Panc1 (cell line): ENCODE measurements at places on chromosomes 11 and 22.

- no peak for DNase-seq
These were observed 1.8 kb upstream of the TMEM86A start for GRCh38 chr11:18696638-18697225.

GRCh38 chr11:70174547-70175235 lies 28.4 kb upstream of the FADD start:
- DNase-seq = no peak

- DNase-seq = no peak
These were observed 53.3 kb downstream of the NCAM1 start for GRCh38 chr11:113014262-113015097.

GRCh38 chr11:46391186-46391577 lies 394 bp downstream of the CHRM4 start:
- no peak for DNase-seq

- DNase-seq = no peak
These were observed 15.8 kb upstream of the CARS1 start for GRCh38 chr11:3073029-3073435.

DNA sequence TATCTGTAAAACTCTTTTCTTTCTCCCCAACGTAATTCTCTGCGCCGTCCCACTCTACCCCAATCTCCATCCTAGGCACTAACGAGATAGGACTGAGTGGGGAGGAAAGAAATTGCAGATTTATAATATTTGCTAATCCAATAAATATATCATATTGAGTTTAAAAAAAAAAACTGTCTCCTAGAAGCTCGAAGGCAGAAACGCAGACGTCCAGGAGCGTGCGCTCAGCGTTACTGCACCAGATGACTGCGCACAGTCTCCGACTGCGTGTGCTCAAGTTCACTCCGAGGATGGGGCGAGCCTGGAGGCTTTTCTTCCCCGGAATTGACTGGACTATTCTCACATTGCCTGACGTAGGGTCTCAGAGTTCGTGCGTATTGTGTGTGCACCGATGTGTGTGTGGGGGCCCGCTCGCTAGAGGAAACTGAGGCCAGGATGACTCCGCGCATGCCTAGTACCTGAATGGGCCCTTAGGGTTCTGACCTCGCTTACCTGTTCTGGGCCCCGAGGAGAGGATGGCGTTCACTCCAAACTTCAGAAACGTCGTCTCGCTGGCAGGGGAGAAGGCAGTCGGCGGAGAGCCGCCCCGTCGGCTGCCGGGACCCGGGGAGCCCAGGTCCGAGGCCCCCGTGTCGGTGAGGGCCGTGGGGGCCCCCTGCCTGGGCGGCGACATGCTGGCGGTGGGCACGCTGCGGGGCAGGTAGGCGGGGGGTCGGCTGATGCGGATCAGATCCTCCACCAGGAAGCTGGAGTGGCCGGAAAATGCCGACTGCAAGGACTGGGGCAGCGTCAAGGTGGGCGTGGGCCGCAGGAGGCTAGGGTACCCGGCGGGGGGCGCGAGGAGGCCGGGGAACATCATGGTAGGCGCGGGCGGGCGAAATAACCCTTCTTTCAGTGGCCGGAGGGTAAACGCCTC lies 551 bp downstream of the DBX1 start:
- DNase-seq = no peak

DNA sequence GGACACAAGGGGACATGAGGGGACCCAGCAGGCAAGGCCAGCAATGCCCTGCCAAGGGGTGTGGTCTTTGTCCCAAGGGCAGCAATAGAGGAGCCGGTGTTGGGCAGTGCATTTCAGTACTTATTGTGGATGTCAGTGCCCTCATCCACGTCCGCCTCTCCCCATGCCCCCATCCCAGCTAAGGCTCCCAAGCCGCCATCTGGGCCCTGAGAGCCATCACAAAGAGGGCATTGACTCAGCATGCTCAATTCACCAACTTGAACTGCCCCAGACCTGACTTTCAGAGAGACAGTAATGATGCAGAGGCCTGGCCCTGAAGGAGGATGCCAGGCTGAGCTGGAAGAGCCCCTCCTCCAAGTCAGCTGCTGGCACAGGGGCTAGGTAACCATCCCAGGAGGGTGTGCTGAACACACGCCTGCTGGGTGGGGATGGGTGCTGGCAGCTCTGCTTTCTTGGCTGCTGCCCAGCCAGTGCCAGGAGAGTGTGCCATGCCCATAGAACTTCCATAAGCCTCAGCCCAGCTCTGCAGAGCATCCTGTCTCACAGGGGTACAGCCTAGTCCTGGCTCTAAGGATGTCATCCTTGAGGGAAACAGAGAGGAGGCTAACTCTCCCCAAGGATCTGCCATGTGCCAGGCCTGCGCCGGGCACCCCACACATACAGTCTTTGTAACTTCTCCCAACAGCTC lies 46.5 kb downstream of the PDE2A start:
- no peak for DNase-seq

- no peak for DNase-seq
These were observed 165.1 kb downstream of the MSANTD4 start for GRCh38 chr11:105856954-105857353.

GRCh38 chr22:24072361-24072760 lies 61.3 kb downstream of the CABIN1 start:
- DNase-seq = no peak

DNA sequence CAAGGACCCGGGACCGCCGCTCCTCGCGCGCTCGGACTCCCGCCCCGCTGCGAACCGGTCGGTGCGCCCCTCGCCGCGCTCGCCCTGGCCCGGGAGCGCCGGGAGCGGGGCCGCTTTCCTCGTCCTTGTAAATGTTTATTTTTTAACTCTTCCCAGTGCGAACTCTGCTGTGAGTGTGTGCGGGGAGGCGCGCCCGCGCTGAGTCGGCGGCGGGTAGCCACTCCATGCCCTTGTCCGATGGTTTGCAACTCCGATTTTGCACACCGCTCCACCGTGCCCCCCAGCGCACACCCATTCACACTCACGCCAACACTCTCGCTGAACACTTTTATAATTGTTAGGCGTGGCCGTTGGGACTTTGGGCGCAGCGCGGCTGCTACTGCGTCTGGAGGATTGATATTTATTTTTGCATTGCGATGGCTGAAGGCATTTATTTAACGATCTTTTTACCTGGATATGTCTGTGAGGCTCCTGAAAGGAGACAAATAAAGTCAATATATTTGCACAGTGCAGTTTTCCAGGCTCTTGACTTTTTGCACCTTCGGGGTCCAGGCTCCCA lies 1.0 kb downstream of the C11orf96 start:
- DNase-seq = no peak

DNA sequence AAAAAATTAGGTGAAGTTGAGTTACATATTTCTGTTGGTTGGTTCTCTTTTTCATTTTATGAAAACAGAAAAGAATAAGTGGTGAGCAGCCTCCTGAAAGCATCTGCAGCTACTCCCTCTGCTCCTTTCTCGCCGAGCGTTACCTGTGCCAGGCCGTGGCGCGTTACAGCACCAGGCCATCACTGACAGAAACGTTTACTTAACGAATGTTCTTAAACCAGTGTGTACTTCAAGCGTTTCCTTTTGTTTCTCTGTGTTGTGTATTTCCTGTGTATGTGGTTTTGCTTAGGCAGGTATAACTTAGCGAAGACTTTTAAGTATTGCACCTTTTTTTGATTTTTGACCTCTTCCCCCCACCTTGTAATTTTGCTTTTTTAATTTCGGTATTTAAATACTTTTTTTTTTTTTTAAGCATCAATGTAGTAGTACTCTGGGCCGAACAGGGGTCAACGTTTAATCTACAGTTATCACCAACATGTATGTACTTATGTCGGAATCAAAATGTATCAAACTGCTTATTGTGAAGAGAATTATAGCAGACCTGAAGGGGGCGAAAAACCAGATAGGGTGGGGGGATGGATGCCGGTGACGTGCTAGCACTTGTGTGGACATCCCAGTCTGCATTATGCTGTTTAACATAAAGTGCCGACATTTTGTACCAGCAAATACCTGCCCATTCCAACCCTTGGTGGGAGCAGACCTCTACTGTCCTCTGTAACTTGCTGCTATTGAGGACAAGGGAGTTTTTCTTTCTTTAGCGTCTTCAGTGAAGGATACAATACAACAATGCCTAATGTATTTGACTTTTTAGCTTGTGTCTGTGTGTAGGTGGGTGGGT lies 21.6 kb upstream of the ADSL start:
- no peak for DNase-seq

DNA sequence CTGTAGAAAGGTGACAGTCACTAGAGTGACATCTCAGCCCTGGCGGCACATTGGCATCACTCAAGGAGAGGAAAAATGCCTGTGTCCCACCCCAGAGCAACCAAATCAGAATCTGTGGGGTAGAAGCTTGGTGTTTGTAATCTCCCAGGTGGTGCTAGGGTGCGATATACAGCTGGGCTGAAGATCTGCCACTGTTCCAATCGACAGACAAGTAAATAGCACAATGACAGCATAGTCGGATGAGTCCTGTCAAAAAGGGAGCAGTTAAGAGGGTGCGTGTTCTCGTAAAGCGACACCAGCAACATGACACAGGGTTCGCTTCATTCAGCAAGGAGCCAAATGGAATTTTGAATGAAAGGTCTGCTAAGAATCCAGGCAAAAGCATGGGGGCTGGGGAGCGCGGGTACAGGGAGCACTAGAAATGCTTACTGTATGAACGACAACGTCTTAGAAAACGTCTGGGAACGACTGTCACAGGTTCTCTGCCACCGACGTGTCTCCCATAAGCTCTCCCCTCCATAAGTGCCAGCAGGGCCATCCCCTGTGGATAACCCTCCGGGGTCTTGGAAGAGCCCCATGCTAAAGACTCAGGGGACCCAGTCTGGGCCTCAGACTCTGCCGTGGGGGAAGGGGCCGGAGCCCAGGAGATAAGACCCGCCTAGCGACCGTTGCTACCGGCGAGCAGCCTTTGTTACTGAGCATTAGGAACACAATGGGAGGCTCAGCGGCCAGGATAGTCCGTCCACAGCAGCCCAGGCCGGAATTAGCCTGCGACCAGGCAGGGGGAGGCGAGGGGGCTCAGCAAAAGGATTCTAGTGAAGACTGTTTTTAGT lies 20.8 kb downstream of the ADA2 start:
- no peak for DNase-seq

DNA sequence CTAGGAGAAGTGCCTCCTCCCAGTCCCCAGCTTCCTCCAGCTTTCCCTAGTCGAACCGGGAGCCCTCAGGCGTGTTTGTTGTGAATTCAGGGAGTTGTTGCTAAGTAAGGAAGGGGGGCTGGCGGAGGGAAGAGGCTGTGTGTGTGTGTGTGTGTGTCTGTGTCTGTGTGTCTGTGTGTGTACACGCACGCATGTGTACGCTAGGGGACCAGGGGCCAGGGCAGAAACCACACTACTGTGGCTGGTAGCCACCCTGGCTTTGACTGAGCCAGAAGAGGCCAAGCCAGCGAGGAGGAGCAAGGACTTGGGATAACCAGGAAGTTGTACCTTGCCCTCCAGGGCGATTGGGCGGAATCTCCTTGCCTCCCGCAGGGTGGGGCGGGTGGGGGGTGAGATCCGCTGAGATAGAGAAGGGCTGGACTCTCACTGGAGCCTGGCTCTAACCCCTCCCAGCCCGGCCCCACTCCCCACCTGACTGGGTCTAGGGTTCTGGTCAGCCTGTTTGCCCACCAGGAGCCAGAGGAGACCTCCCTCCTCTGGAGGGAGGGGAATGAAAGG lies 7.5 kb downstream of the BCL9L start:
- DNase-seq = no peak

- no peak for DNase-seq
These were observed 222.3 kb downstream of the ETS1 start for GRCh38 chr11:128365044-128365443.

- DNase-seq = no peak
These were observed 3.8 kb downstream of the AMOTL1 start for GRCh38 chr11:94771951-94772350.

- DNase-seq = no peak
These were observed 46.0 kb downstream of the PRCP start for GRCh38 chr11:82854242-82854641.

DNA sequence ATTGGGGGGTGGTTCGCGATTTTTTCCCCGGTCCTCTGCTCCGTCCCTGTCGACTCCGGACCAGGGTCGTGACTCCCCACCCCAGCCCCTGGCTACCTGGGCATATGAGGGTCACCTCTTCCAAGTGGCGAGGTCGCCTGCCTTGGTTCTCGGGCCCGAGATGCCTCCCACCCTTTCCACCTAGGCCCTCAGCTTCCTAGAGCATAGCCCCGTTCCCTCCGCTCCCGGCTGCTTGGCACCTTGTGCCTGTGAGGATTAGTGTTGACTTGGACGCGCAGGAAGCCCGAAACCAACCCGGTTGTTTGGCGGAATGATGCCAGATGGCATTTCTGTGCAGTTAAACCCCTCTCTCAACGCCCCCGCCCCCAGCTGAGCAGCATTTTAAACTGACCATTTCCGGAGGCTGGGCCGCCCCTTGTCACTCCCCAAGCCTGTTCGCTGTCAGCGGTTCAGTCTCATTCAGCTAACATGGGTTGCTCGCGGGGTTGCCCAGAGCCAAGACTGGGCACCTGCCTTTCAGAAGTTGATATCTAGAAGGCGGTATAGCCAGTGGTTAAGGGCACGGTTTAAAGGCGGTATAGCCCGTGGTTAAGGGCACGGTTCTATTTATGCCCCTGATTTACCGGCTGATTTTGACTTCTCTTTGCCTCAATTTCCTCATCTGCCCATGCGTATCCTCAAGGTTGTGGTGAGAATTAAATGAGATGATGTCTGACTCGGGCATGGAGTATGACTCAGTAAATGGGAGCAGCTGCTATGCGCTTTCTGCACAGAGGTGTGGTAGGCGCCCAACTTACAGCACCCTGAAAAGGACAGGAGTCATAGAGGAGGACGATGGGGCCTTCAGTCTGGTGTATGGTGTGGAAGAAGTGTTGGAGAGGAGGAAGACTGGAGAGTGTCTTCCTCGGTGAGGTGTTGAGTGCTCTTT lies 639 bp downstream of the INCENP start:
- DNase-seq = no peak

DNA sequence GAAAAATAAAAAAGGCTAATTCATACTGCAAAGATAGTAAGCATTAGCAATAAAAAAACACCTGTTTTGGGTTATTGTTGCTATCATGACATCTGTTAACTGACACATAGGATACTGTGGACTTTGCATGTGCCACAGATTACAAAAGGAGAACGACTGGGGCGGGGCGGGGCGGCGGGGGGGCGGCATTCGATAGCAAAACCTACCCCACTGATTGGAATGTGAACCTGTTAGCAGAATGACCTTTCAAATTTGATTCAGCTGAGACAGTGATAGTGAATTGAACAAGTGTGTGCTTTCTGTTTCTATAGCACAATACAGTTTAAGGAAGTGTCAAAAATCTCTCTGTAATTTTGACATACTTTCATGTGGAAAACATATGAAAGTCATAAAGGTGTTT lies 14.9 kb downstream of the MMP20 start:
- DNase-seq = no peak

GRCh38 chr11:20157728-20158127 lies 2.5 kb downstream of the DBX1 start:
- DNase-seq = no peak

- no peak for DNase-seq
These were observed 88.9 kb downstream of the RASSF10 start for GRCh38 chr11:13098063-13098462.

DNA sequence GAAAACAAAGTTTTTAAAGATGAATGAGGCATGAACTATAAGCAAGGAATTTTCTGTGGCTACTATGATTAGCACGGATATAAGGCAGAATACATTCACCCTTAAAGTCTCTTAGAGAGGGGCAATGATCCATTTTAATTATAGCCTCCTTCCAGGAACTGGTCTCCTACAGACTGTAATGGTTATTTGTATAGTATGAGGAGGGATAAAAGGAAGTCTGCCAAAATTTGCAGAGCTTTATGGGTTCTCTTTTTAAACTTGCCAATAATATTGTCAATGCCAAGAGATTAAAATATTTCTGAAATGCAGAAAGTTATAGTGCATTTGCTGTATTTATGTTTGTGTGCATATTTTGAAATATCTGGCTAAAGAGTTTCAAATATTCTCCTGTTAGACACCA lies 271.4 kb upstream of the LUZP2 start:
- no peak for DNase-seq
